ENCODE measurements at places on chromosomes 3 and 15.
A peak's percentile ranks its signal among the peaks of the same experiment; 100 is the strongest.

DNA sequence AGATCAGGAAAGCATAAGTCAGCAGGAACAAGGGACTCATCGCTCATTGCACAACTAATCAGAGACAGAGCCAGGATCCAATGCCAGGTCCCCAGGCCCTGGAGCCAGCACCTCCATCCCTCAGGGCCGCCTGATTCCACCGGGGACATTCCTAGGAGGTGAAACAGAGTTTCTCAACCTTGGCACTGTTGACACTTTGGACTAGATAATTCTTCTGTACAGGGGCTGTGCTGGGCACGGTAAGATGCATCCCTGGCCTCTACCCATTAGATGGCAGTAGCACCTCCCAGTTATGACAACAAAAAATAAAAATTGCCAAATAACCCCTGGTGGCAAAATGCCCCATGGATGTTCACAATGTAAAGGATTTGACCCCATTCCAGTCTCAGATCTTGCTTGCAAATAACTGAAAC is 127.7 kb downstream of the MTHFS start:
- DNase-seq, result peak; percentile 30

DNA sequence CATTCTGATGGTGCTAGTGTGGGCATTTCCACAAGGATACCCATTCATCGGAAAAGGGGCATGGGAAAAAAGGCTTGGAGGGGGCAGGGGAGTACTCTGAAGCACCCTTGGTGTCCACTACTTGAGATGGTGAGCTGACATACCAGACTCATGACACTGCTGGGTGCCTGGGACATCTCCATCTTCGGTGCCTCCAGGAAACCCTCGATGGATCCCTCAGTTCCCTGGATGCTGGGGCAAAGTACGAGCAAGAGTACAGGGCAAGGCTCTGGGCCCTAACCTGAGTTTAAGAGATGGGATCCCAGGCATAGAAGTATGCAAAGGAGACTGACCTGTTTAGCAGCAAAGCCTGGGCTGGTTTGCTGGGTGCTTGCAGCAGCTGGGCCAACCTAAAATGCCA is 5.2 kb upstream of the IP6K1 start:
- DNase-seq, result no peak

DNA sequence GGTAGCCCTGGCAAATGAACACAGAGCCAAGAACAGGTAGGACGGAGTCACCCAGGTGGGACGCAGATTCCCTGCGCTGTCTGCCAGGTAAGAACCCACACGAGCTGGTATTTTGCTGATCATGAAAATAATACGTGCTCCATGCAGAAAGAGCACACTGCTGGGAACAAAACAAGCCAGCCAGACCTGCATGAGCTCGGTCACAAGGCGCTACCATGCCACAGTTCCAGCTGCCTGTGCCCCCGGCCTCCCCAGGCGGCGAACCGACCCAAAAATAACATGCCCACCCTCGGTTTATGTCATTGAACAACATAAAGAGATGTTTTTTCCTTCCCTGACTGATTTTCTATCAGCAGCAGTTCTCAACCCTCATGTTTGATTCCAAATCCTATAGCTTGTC is 25.8 kb downstream of the CYFIP1 start:
- no peak for DNase-seq

GRCh38 chr3:161694682-161695564 is 198.3 kb downstream of the OTOL1 start:
- no peak for DNase-seq

- no peak for DNase-seq
These were observed 38.5 kb downstream of the SYN2 start for GRCh38 chr3:12042638-12043037.

GRCh38 chr15:63476229-63476632 is 28.2 kb upstream of the USP3 start:
- DNase-seq, result no peak

GRCh38 chr15:79643393-79643792 is 211.3 kb downstream of the MINAR1 start:
- no peak for DNase-seq

- DNase-seq, result no peak
These were observed 206.8 kb upstream of the TGFBR2 start for GRCh38 chr3:30399394-30400181.

GRCh38 chr3:109743981-109744380 is 406.6 kb upstream of the DPPA4 start:
- DNase-seq, result no peak

DNA sequence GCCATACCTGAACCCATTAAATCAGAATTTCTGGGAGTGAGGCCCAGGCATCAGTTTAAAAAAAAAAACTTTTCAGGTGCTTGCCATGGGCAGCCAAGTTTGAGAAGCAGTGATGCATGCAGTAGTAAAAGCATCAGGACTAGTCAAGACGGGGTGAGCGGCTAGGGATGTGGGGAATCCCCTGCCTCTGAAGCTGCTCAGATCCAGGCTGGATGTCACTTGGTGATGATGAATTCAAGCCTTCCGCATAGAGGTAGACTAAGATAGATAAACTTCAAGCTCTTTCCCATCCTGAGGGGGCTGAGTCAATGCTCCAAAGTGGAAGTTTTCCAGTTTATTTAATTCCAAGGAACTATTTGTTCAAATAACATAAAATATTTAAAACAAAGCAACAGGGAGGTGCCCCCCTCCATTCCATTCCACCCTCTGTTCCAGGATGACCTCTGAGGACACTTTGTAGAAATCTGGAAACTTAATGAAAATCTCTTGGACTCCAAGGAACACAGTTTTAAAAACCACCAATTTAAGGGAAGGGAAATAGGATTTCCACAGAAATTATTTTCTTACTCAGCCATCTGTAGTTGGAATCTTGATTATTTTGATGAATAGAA is 100.4 kb upstream of the NR2E3 start:
- DNase-seq, result no peak

GRCh38 chr3:125141596-125142419 is 70.7 kb downstream of the SLC12A8 start:
- peak; percentile 86 for DNase-seq

GRCh38 chr15:60576044-60576443 is 97.1 kb upstream of the ICE2 start:
- DNase-seq, result no peak

GRCh38 chr15:40917585-40917984 is 11.6 kb upstream of the DLL4 start:
- DNase-seq, result no peak

- DNase-seq, result no peak
These were observed 54.9 kb downstream of the KIF9 start for GRCh38 chr3:47227678-47228077.

- no peak for DNase-seq
These were observed 9.2 kb downstream of the SNAP23 start for GRCh38 chr15:42504631-42505030.

- peak; percentile 5 for DNase-seq
These were observed 110.1 kb downstream of the DNAH12 start for GRCh38 chr3:57434041-57434440.

GRCh38 chr3:155031186-155031585 is 48.9 kb upstream of the MME start:
- DNase-seq, result no peak

DNA sequence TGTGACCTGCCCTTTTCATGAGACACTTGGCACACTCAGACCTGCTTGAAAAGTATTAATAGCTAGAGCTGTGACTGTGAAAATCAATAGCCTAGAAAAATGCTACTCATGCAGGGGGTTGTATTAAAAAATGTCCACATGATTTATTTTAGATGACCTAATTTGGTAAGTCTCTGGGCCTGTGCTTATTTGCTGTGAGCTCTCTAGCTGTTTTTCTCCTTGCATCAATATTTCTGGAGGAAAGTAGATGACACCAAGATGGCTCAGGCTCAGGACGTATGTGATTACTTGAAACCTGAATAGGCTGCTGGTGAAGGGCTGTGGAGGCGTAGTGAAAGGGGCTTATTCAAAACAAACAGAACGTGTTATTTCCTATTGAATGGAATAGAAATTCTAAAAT is 29.5 kb downstream of the KCNAB1 start:
- no peak for DNase-seq

GRCh38 chr3:12553921-12554391 is 2.9 kb upstream of the MKRN2 start:
- DNase-seq, result no peak

DNA sequence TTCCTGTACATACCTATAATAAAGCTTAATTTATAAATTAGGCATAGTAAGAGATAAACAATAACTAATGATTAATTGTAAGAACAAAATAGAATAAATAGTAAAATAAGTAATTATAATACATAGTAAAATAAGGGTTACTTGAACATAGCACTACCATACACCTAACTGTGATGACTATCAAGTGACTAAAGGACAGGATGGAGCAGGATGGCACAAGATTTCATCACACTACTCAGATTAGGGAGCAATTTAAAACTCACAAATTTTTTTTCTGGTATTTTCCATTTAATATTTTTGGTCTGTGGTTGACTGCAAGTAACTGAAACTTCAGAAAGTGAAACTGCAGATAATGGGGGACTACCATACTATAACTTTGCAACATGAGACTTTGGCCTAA is 14.8 kb downstream of the RFX7 start:
- DNase-seq, result no peak

DNA sequence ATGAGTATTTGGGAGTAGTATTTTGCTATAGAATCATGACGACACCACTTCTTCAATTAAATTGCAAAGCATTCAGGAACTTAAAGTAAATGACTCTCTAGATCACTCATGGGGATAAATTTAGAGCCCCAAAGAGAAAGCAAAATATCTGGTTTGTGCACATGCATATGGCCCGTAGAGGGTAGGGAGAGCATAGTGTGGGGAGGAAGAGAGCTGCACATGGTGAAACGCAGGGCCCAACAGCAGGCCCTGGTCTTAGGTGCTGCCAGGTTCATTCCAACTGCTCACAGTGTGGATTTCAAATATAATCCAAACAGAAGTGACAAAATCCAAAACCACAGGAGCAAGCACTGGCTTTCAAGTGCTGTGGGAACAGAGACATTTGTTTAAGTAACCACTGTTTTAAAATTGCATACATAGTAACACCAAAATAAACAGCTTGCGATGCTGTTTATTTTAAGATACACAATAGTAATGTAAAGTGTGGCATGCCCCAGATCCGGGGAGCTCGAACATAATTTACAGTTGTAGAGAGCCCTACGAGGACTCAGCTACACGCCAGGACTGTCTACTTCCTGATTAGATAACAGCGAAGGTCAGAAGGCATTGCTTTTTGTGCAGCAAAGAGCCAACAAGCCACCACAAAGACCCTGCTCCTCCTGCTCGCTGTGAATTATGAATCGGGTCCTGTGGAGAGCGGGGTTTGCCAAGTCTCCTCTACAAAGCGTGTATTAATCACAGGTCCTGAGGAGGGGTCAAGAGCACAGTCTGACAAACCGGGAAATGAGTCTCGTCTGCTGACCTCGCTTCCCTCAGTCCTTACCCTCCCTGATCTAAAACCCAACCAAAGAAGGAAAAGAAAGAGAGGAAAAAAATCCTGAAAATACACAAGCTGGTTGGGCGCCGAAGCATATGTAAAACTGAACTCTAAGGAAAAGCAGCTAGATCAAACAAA is 80.6 kb downstream of the MEIS2 start:
- DNase-seq, result no peak

GRCh38 chr3:170910542-170910941 is 2.1 kb upstream of the EIF5A2 start:
- DNase-seq, result no peak

DNA sequence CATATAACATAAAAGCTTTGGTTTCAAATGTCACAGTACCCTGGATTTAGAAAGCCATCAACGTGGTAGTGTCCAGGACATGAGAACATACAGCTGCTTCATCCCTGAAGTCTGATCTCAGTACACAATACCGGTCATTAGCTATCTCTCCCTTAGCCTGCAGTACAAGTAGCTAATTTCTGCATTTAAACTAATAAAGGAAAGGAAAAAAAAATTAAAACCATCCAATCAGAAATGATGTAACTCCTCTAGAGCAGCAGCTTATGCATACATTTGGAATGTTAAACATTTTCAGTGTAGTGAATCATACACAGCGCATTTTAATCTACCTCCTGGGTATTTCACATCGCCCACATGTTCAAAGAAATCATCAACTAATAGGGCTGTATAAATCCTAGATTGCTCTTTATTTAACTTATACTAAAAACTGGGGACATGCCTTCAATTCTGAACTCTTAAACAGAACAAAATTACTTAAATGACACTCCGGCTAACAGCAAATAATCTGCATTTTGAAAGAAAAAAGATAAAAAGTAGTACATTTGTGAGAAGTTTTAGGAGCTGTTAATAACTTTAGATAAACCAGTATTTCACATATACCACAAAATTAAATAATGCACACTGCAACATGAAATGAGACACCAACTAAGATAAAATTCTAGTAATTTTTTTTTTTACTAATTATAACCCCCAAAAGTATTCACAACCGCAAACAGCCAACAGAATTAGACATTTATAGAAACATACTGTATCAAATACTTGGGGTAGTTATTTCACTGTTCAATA is 3.7 kb downstream of the IGF2BP2 start:
- DNase-seq, result no peak

DNA sequence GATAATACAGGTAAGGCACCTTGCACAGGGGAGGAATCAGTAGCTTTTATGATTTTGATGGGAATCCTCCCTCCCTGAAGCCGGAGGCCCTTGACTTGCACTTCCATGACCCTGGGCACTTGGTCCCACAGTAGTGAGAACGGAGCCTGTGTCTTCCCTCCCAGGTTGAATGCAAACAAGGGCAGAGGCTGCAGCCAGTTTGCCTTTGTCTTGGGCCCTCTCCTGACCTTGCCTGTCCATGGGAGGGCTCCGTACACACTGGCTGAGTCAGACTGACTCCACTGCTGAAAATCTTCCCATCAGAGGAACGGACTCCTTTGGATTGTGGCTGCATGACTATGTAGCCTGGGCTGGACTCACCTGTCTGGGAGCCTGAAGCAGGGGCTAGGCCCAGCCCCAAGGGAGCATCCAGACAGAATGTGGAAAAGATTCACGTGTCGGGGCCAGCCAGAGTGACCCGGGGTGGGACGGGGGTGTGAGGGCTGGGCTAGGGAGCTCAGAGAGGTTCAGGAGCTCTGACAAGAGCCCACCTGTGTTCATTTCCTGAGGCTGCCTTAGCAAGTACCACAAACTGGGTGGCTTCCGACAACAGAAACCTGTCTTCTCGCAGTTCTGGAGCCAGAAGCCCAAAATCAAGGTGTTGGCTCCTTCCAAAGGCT is 9.5 kb downstream of the TBC1D21 start:
- DNase-seq, result no peak

DNA sequence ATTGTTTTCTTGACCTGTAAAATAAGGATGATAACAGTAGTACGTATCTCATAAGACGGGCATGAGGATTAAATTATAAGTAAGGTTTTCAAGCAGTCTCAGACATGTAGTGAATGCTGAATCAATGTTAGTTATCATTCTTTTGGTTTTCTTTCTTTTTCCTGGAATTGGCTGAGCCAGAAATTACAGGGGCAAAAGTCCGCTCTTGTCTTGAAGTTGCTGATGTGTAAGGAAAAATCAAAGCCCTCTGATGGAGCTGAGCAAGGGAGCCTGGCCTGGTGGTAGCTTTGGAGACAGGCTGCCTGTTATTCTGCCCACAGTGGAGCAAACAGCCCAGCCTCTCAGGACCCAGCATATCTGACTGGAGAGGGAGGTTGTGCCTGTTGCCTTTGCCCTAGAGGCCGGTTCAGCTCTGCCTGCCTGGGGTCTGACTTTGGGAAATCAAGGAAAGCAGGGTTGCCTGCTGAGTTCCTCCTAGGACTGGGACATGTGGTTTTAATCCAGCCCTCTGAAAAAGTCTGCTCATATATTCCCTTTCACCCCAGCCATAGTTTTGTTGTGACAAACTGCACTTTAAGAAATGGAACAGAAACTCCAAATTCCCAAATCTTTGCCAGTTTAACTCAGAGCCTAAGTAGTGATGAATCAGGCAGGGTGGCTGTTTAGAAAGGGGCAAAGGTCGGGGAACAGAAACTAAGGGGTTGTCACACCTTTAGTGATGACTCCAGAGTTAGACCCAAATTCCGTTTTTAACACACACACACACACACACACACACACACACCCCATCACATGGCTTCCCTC is 40.1 kb downstream of the GASK1A start:
- no peak for DNase-seq

Measured in activated CD4-positive, alpha-beta T cell treated with anti-CD3 and anti-CD28 coated beads, Interleukin-10, Interleukin-2, amounts not matched to agents 100 ng/mL and 50 ng/mL, durations not matched to agents 16 hours and 8 hours (primary cell).